HT1080 (cell line): ENCODE measurements at places on chromosomes 2 and 18. TPM values are rescaled to one million over a fixed set of nuclear protein-coding genes. Genes with fewer than 3 reads are reported as not detected.

COL6A3 gene
- total RNA-seq, result 251 and 254 TPM in 2 replicates

PSMG2 gene
- total RNA-seq, result 87.7 and 103 TPM in 2 replicates

ALPG gene
- total RNA-seq, result not detected in 2 replicates

HOXD12 gene
- total RNA-seq, result 0.10 TPM in 1 of 2 replicates, not detected in the other

POTEE gene
- total RNA-seq, result 2.8 and 3.3 TPM in 2 replicates

INO80B gene
- total RNA-seq, result 19.0 and 19.6 TPM in 2 replicates

LCT gene
- not detected in 2 replicates for total RNA-seq

GRCh38 chr2:130252880-130253645 lies 54.8 kb upstream of the TUBA3E start:
- DNase-seq, result peak; percentile 75

GRCh38 chr2:231039821-231040364 lies 2.6 kb downstream of the C2orf72 start:
- DNase-seq, result no peak

DNA sequence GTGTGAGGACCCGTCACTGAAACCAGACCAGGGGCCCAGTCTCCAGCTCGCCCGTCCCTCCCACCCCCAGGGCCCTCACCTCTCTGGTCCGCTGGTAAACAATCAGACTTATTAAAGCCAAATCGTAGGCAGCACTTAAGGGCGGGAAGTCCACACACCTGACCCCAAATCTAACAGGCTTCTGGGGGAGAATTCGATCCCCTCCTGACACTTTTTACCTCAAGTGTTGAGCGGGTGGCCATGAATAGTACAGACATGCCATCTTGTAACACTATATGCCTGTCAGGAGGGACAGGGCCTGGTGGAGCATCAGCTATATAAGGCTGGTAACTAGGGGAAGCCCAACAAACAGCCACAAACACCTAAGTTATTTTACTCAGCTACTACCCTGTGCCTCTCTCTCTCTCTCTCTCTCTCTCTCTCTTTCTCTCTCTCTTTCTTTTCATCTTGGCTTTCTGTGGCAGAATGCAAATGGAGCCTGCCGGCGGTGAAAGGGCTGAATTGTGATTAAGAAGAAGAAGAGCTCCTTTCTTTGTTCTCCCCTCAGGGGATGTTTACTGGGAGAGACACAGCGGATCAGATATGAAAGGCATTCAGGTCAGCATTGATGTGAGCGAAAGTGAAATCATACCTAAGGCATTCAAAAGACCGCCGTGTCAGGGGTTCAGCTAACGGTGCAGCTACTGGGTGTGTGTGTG lies 9.5 kb downstream of the ZEB2 start:
- peak; percentile 28 for DNase-seq

DNA sequence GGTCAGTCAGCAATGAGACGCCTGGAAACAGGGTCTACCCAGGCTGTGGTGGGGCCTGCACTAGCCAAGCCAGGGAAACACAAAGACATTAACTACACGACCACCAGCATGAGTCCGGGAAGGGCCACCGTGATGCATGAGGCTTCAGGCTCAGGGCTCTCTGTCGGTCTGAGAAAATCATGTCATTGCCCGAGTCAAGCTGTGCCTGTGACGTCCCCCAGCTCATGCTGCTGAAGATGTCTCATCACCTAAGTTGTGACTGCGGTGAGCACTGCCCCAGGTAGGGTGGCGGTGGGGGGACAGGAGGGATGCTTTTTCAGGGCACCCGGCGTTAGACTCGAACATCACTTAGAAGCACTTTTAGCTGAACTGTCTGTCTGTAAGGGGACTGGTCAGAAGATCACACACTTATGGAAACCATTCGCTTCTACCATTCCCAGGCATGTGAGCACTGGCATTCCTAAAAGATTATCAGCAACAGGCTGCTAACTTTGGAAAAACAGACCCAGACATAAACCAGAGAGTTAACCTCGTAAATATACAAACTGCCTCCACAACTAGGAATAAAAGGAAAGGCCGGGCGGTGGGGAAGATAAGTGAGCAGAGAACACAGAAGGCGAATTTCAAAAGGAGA lies 234.5 kb downstream of the HDAC4 start:
- no peak for DNase-seq

DNA sequence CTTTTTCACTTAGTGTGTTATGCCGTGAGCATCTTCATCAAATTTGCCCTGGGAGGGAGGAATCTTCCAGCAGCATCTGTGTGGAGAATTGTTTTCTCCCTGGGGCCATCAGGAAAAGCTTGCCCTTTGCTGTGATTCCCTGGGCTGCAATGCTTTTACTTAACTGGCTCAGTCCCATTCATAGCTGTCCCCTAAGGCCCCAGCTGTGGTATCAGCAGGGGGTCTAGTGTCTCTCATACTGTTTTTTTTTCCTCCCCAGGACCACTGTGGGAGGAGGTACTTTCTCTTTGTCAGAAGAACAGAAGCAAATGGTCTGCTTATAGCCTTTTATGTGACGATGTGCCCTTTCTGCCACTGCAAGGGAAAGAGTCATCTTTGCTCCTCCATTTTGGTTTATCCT lies 176.8 kb upstream of the CELF4 start:
- no peak for DNase-seq

GRCh38 chr2:207993151-207993763 lies 32.1 kb downstream of the PLEKHM3 start:
- DNase-seq, result peak; percentile 68

DNA sequence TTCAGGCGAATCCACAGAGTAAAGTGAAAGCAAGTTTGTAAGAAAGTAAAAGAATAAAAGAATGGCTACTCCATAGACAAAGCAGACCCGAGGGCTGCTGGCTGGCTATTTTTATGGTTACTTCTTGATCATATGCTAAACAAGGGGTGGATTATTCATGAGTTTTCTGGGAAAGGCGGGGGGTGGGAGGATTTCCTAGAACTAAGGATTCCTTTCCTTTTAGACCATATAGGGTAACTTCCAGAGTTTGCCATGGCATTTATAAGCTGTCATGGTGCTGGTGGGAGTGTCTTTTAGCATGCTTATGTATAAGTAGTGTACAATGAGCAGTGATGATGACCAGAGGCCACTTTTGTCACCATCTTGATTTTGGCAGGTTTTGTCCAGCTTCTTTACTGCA lies 59.8 kb downstream of the SLC4A3 start:
- peak; percentile 47 for DNase-seq

GRCh38 chr18:63224630-63225029 lies 94.9 kb downstream of the BCL2 start:
- DNase-seq, result no peak
